Karpas-422 (cell line): ENCODE measurements at places on chromosomes 5 and 9.

- no peak for DNase-seq
These were observed 48.4 kb downstream of the SECISBP2 start for GRCh38 chr9:89366711-89367110.

- no peak for DNase-seq
These were observed 1696.0 kb upstream of the WWC1 start for GRCh38 chr5:166595274-166595951.

DNA sequence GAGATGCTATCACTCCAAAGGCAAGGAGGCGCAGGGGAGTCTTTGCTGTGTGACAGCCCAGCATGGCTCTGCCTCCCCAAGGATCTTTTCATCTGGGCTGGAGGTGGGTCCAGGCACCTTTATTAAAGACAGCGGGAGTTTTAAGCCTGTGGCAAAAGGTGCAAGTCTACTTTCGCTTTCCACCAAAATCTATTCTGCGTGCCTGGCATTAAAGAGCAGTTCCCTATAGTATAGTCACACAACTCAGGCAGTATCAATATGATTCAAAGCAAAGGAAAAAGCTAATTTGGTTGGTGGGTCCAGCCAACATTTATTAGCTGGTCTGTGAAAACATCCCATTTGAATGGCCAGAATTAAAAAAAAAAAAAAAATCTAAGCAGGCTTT, 398.7 kb downstream of the EBF1 start:
- no peak for DNase-seq

DNA sequence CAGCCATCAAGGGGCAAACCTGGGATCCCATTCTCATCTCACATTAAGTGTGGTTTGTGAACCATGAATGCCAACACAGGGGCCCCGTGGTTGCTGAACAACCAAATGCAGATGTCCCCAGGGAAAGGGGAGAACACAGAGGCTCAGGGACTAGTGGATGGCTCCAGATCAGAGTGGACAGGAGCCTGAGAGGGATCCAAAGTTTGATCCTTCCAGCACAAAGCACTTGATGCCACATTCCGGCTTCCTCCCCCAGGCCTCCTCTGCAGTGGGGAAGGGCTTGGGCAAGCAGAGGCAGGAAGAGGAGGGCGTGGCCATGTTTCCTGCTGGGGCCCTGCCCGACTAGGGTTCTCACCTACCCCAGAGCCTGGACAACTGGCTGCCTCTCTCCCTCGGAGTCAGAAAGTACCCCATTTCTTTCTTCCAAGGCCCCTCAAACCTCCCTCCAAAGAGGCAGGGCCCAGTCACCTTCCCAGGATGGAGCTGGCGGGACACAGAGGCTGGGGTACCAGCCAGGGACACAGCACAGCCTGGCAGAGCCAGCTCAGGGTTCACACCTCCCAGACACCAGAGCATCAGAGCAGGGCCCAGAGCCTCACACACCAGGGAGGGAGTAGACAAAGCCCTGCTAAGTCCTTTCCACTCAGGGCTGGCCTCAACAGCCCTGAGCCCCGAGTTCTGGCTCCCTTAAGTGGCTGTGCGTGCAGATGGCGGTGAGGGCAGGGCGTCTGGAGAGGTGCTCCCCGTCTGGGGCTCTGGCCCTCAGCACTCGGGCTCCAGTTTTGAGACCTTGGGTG, 4.3 kb upstream of the RNF44 start:
- peak; percentile 73 for DNase-seq

GRCh38 chr5:137167187-137167586, 331.9 kb downstream of the SPOCK1 start:
- DNase-seq = no peak

DNA sequence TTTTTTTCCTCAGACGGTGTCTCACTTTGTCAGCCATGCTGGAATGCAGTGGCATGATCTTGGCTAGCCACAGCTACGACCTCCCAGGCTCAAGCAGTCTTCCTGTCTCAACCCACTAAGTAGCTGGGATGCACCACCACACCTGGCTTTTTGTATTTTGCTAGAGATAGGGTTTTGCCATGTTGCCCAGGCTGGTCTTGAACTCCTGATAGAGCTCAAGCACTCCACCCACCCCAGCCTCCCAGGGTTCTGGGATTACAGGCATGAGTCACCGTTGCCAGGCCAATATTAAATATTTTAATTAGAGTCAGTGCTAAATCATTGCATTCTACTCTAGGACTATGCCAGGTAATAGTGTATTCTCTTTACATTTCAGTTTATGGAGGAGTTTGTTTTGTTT, 41.5 kb downstream of the UBE2R2 start:
- DNase-seq = no peak

GRCh38 chr5:147930769-147931168, 24.4 kb upstream of the C5orf46 start:
- DNase-seq = peak; percentile 67

DNA sequence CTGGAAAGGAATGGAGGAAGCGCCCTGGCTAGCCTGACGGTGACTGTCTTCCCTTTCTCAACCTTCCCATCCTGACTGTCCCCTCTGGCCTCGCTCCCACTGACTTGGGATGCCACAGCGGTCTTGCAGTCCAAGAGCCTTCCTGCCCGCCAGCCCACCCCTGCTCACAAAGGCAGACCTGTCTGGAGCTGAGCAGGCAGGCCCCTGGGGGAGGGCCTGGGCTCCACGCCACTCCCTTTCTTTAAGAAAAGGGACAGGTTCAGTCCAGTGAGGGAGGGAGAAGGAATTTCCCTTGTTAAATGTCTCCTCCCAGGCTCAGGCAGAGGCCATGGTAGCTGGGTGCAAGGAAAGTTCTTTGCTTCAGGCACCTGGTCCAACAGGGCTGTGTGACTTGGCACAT, 18.1 kb downstream of the FGF1 start:
- DNase-seq = no peak

DNA sequence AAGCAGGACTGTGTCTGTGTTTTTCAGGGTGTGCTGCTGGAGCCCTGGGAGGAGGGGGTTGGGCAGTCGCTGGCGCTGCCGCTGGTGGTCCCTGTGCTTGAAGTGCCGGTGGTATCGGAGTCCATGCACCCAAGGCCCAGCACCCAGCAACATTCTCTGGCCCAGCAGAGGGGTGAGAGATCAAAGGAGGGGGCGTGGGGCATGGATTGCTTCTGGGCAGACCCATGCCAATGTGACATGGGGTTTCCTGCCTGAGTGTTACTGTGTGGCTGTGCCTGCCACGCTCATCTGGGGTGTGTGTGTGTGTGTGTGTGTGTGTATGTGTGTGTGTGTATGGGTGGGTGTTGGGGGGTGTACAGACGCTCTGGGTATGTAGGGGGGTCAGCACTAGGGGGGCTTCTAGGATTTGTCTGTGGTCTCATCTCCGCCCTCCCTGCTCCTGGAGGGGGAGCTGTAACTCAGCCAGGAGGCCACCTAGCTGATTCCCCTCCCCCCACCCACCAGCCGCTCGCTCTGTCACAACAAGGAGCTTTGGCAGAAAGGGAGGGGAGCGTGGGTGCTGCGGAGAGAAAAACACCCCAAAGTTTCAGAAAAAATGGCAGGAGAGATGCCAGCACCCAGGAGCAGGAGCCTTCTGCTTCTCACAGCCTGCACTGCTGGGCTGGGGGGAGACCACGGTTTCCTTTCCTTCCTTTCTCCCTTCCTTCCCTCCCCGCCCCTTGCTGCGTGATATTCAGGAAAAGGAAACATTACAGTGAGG, 35.9 kb upstream of the HSPA9 start:
- DNase-seq = no peak

- no peak for DNase-seq
These were observed 157.5 kb downstream of the ENC1 start for GRCh38 chr5:74482990-74483389.

DNA sequence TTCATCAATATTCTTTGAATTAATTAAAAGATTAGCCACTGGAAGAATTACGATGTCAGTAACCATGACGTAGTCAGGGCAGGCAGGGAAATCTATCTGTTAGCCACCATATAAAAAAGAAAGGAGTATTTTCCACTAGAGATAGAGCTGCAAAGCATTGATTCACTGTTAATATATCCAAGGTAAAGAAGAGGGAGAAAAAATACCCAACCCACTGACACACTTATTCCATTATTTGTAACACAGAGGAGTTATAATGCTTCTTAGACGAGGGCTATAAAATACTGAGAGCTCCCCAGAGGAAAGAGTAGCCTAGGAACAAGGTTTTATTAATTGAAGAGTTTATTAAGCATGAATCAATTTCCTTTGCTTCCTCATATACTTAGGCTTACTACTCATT, 382.2 kb upstream of the CDH6 start:
- DNase-seq = no peak

DNA sequence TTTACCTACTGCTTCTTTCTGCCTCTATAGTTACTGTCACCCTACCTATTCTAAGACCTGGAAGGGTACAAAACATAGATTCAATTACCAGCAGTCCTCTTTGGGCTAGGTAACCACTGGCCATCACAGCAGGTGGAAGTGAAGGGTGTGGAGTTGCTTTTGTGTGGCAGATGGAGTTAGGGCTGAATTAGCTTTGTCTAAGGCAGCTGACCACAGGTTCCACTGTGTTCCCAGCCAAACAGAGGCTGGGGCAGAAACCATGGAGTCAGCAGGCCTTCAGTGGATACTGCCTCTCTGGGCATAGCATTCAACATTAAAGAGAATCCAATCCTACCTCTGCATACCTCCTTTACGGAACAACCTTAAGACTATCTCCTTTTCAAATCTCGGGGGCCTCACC, 254.2 kb downstream of the RFX3 start:
- no peak for DNase-seq

DNA sequence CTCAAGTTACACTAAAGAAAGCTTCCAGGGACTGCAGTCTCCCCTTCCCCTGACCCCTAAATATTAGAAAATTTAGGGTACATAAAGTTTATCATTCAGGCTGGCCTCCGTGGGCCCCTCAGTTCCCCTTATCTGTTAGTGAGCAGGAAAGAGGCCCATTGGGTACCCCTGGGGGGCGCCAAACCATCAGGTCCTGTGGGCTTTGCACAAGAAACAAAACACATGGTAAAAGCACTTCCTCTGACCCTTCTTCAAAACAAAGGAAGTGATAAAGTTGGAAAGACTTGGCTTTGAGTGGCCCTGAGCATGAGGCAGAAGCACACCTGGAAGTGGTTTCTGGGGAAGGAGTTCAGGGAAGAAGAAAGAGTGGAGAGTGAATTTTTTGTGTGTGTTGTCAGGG, 213.0 kb downstream of the SMARCA2 start:
- peak; percentile 92 for DNase-seq

- DNase-seq = no peak
These were observed 75.1 kb upstream of the PANK3 start for GRCh38 chr5:168654211-168654721.

DNA sequence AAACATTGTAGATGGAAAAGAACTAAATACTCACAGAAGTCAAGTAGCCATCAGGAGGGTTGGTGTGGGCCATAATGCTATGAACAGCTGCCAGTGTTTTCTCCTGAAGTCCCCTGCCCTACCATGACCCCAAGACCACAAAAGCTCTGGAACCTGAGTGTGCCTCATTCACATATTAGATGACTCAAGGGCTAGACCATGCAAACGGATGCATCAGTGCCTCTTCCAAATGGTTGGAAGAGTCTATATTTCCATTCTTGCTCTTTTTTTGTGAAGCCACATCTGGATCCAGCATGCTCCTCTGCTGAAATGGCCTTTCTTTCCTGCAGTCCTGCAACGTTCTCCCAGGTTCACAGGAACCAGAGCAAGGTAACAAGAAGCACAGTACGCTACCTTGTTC, 136.6 kb upstream of the EPB41L4A start:
- no peak for DNase-seq

- DNase-seq = peak; percentile 82
These were observed 83.9 kb upstream of the GRAMD2B start for GRCh38 chr5:126339215-126339805.

DNA sequence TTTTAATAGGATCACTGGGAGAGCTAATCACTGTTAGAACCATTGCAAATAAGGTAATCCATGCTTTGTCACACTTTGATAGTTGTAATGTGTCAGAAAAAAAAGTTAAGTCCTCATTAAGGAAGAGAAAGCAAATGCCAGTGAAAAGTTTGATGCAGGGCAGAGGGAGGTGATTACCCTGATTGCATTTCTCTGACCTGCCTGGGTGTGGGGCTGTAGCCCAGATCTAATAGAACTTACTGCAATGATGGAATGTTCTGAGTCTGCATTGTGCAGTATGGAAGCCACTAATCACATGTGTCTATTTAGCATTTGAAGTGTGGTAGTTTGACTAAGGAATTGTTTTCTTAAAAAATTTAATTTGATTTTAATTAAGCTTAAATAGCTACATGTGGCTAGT, 202.7 kb downstream of the ATP10B start:
- peak; percentile 57 for DNase-seq

- no peak for DNase-seq
These were observed 16.3 kb downstream of the PAM start for GRCh38 chr5:102771435-102771834.
